Spleen (tissue), 13 donors: ENCODE measurements at places on chromosomes 16 and 17. TPM values are rescaled to one million over a fixed set of nuclear protein-coding genes. Genes with fewer than 3 reads are reported as not detected.

SYCE1L gene
- total RNA-seq = not detected

PRSS22 gene
- not detected for total RNA-seq

CTRL gene
- 8.3 TPM for total RNA-seq

PIEZO1 gene
- 177 TPM for total RNA-seq

CDRT15L2 gene
- total RNA-seq = not detected

CBLN1 gene
- not detected for total RNA-seq

CD300E gene
- 15.0 TPM for total RNA-seq

SUMO2 gene
- 310 TPM for total RNA-seq

TEX14 gene
- total RNA-seq = 0.39 TPM

FBXL16 gene
- total RNA-seq = 0.98 TPM

IGF2BP1 gene
- total RNA-seq = not detected

GRCh38 chr16:69553332-69553731, 12.4 kb upstream of the NFAT5 start:
- no peak for DNase-seq

DNA sequence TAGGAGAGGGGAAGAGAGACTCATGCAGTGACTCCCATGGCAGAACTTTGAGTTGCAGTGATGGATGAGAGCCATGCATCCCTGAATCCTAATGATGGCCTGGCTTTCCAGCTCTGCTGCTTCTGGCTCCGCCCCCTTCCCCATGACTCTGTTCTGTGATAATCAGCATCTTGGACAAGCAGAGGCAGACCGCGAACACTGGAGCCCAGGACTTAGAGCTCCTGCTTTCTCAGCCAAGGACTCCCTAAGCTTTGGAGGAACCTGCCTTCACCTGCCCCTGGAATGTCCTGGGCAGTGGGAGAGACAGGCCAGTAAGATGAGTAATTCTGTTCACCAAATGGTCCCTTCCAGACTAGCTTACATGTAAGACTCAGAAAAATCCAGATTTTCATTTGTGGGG, 12.5 kb downstream of the CCDC92B start:
- no peak for DNase-seq

GRCh38 chr17:37831986-37832385, 87.1 kb upstream of the HNF1B start:
- DNase-seq = no peak

DNA sequence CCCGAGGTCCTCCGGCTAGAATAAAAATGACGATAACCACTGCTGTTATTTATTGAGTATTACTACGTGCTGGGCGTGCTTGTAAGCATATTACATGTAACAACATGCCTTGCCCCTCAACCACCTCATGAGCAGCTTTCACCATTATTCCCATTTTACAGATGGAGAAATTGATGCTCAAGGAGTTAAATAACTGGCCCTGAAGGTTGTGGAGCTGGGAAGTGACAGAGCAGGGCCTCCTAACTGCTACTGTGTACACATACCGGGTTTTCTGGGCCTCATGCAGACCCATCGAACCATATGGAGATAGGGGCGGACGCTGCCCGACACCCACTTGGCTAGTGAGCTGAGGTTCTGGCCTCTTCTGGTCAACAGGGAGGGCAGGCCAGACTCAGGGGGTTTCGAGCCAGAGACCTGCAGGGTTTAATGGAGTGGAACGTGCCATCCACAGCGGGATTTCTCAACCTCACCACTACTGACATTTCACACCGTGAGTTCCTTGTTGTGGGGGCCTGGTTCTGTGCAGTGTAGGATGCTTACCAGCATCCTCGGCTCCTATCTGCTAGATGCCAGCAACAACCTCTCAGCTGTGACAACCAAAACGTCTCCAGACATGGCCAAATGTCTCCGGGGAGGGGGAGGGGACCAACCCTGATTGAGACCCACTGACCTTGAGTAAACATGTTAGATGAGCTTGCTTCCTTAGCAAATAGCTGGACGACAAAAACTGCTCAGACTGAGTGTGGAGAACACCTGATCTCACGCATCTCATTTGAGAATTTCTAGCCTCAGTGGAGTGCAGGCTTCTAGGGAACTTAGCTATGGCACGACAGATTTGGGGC, 432.0 kb downstream of the SLC39A11 start:
- no peak for DNase-seq

DNA sequence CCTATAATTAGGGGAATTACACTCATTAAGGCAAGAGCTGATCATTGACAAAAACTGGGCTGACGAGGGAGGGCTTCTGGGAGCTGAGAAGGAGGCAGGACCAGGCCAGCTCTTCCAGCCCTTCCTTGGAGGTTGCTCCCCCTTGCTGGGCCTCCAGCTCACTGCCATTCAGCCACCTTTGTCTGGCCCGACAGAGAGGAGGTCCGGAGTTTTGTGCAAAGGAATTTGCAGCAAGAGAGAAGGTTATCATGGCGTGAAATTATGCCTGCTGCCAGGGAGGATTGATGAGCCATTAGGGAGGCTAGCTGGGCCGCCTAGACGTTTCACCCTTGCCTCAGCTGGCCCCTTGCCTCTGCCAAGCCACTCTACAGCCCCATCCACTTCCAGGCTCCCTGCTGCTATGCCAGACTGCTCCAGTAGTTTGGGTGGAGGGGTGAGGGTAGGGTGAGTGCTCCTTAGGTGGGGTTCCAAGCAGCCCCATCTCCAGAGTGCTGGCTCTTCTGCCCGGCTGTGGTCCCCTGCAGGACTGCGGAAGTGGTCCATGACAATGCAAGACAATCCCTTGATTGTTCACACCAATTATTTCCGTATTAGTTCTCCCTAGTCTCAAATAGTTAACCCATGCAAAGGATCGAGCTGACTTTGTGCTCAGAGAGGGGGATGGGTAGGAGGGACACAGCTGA, 17.1 kb upstream of the PHF12 start:
- DNase-seq = peak; percentile 44

DNA sequence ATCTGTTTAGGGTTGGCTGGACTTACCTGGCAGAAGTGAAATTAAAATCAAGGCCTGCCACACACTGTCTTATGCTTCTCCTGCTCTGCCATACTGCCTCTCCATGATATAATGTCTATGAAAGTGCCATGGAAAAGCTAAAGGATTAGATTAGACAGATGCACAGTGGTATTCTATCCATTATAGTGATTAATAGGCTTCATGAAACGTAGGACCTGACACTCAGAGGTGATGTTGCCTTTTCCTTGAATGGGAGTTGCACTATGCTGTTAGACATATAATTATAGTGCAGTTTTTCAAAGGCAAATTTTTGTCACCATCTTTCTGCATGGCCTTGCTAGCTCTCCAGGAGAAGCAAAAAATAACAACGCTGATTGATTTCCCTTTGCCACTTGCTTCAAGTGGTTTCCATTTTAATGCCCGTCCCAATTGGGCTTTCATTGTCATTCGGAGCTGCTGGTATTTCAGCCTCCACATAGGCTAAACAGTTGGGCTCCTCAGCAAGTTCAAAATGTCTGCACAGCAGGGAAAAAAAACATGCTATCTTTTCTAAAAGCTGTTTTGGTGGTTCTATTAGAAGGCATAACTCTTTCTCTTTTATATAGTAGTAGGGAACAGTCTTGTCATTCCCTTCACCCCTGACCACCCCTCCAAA, 502.8 kb upstream of the GOT2 start:
- DNase-seq = no peak

DNA sequence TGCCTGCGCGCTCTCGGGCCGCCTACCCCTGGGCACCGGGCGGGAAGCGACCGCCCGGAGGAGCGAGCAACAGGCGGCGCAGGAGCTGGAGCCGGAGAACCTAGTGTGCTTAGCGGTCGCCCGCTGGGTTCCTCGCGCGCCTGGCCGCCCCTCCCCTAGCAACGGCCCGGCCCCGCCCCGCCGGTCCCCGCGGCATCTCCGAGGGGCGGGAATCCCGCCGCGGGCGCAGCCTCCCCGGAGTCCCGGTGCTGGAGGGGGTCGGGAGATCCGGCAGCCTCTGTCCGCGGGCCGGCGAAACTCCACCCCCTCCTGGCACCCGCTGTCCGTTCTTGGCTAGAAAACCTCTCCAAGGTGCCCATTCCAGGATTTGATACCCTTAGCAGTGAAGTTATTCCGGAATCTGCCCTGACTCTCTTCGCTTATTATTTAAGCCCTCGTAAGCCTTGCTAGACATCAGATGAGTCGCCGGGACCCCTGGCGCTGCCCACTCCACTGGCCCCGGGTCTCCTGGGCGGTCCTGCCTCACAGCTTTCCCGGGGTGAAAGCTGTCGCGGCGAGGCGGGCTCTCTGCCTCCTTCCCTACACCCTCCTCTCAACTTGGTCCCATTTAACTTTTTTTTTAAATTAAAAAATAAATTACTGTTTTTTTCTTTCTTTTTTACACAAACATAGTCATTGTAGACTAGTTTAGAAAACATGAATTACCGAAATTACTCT, at the start of gene RPRML:
Gene RPRML (minus strand): TSS at position 107 of the 717 bp plus-strand sequence. CDS start 246 bp downstream, outside the sequence.
- peak; percentile 79 for DNase-seq

DNA sequence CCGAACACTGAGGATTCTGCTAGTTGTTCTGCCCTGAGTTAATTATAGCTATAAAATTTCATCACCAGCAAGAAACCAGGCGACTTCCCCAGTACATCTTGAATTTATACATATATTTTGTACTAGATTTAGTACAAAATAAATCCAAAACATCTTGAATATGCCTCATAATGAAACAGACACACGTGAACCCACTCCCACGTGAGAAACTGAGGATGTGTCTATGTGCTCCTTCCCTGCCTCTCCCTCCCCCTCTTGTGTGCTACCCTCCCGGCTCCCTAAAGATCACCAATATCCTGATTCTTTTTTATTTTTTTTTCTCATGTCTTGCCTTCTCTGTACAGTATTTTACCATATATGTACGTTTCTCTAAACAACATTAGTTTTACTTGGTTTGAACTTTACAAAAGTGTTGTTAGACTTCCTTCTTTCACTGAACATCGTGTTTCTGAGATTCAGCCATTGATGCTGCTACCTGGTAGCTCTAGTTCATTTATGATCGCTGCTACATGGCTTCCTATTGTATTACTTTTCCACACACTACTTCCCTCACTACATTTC, 1.1 kb upstream of the LCMT1 start:
- DNase-seq = no peak

GRCh38 chr16:27853651-27854050, 209.9 kb downstream of the GSG1L start:
- DNase-seq = no peak

DNA sequence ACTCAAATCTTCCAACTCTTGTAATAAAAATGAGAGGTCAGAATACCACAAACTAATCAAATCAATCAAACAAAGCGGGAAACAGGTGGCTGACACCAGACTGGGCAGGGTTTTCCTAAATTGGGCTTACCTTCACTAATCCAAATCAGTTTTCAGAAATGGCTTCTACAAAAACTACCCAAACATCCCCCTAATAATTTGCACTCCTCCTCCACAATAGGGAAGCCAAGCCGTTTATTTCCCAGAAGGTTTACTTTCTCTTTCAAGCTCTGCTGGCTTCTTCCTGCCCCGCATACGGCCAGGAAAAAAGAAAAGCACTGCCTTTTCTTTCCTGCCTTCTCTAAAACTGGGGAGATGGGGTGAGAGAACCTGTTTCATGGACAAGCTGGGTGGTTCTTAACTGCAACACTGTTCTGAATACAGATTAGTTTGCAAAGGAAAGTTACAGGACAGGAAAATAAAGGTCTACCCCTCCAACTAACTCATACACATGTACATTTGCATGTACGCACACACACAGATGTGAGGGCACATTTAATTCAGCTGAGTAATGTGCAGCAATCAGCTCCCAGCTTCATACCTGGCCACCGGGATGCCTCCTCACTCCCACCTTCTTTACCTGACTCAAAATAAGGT, 9.2 kb downstream of the STAT3 start:
- DNase-seq = no peak

GRCh38 chr17:32803544-32803943, 73.4 kb downstream of the MYO1D start:
- no peak for DNase-seq

DNA sequence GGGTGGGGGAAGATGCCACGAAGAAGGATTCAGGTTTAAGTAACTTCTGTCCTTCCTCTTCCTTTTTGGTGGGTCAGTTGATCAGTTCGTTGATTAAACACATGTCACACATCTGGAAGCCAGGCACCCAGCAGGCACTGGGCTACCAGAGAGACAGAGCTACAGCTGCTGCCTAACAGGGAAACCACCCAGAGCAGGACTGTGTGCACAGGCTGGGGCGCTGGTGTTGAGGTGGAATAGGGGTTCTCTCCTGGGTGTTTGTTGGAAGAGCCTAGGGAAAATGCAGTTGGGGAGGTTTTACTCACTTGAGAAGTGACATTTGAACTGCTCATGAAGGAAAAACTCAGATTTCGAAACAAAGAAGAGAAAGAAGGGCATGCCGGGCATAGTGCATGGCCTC, 152.4 kb downstream of the IRX5 start:
- no peak for DNase-seq

DNA sequence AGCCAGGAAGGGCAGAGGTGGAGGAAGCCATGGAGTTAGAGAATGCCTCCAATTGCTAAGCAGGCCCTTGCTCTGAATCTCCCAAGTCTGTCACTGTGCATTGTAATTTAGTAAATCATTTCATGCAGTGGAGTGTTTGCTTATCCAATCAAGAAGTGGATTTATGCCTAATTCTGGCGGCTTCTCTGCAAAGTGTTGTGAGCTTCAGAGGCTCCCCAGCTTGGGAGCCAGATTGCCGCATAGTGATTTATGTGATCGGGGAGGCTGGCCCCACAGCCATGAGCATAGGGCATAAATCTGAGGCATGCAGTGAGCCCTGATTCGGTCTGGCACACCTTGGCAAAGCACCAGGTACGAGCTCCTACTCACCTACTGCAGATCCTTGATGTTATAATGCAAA, 520.8 kb downstream of the HS3ST4 start:
- no peak for DNase-seq

- DNase-seq = peak; percentile 75
Observed at GRCh38 chr16:66370786-66371684, 4.5 kb downstream of the CDH5 start.
